GOT3 (cell line): ENCODE measurements at places on chromosomes 1 and 21.

- DNase-seq, result no peak
These were observed 20.8 kb upstream of the CCDC17 start for GRCh38 chr1:45644661-45645060.

DNA sequence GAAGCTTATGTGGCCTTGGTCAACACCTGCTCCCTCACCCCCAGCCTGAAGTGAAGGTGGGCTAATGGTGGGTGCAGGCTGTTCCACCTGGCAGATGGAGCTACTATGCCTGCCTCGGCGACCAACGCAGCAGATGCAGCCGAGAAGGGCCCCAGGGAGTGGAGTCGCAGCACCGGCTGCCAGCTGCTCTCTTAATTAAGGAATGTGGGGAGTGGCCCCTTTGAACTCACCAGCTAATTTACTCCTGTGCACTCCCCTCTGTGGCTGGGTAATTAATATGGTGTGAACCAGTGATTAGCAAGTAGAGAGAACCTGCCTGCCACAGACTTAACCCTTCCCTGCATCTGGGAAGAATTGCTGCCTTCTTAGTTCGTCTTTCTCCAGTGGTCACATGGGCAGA is 3.3 kb upstream of the SLAMF8 start:
- no peak for DNase-seq

- DNase-seq, result no peak
These were observed 6.9 kb downstream of the ACKR1 start for GRCh38 chr1:159211331-159212136.

- no peak for DNase-seq
These were observed 2.9 kb upstream of the WNT2B start for GRCh38 chr1:112505878-112506277.

GRCh38 chr1:109197158-109198042 is 16.3 kb upstream of the SARS1 start:
- peak; percentile 51 for DNase-seq

DNA sequence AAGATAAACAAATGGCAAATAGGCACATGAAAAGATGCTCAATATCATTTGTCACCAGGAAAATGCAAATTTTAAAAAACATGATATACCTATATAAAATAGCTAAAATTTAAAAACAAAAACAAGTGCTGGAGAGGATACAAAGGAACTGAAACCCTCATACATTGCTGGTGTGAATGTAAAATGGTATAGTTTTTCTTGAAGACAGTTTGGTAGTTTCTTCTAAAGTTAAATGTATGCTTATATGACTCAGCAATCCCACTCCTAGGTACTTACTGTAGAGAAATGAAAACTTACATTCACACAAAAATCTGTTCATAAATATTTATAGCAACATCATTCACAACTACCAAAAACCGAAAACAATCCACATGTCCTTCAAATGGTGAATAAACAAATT is 11.2 kb downstream of the TAF12 start:
- no peak for DNase-seq

DNA sequence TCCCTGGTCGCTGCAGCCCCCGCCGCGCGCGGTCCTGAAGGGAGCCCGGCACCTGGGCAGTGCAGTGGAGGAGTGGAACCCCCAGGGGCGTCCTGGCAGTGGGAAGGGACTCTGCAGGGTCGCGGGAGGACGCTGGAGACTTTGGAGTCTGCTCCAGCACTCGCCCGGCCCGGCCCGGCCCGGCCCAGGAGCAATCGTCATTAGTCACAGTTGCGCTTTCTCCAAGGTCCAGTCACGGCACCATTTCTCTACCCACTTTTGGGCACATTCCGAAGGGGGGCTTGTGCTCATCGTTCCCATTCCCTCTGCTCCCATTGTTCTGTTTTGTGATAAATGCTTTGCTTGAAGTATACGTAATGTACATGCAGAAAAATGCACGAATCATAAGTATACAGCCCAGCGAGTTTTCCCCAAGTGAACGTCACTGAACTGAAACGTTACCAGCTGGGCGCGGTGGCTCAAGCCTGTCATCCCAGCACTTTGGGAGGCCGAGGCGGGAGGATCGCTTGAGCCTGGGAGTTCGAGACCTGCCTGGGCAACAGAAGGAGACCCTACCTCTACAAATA is 999 bp downstream of the THAP3 start:
- DNase-seq, result no peak

- no peak for DNase-seq
These were observed 88.6 kb downstream of the DDAH1 start for GRCh38 chr1:85376356-85376755.

GRCh38 chr1:109243860-109244552 is 5.3 kb upstream of the CELSR2 start:
- DNase-seq, result no peak

DNA sequence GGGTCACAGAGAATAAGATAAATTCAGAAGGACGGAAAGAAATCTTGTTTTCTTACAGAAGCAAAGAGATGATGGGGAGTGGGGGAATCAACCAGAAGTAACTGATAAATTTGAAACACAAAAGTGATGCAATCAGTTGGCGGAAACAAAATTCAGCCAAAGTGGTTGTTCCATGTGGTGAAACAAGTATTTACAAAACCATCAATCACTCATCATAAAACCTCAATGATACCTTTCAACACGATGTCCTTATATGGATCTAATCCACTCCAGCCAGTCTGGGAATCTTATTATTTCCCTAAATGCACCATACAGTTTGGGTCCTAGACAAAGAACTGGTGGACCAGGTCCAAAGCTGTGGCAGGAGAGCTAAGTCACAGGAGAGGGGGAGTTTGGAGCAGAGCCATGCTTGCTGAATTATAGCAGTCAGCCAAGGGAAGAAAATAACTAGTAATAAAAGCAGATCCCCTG is 303.8 kb upstream of the LRRC7 start:
- DNase-seq, result no peak

DNA sequence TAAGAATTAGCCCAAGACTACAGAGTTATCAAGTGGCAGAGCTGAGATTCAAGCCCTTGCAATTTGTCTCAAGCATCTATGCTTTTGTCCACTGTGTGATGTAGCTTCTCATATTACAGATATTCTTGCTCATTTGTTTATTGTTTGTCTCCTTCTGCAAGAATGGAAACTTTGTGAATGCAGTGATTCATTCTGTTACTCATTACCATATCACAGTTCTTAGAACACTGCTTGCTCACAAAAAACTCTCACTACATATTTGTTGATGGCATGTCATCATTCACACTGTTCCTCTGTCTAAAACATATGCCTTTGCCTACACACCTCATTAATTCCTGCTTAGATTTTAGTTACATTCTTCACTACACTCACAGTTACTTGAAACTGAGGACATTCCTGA is 1198.9 kb downstream of the PLA2G4A start:
- DNase-seq, result no peak

- no peak for DNase-seq
These were observed 12.3 kb downstream of the FRRS1 start for GRCh38 chr1:99754055-99754626.

DNA sequence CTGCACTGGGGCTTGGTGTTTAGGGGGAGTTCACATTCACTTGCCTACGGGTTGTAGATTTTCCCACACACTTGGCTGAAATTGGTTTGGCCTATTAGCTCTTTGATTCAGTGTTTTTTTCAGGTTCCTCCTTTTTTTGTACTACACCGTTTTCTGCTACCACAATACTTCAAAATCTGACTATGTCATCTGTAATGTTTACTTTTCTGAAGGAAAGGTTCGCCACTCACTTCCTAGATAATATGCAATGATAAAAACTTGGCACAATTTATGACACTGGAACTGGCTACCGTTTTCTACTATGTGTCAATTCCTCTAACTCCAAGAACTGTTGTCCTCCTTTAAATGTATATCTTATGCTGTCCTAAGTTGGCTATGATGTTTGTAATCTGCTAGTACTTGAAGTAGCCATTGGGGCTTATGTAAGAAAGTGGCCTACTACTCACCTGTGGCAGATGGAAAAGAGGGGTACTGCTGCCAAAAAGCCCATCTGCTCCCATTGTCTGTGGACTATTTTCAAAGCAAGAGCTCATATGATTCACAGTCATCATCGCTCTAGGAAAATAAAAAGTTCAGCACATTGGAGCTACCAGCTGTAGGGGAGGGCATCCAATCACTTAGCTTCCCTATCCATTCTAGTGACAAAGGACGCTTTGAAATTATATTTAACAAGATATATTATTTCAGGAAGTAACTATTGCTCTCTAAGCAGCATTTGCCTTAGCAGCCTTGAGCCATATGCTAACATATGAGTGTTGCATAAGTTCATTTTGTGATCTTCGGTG is 42.4 kb upstream of the BACH1 start:
- DNase-seq, result no peak

DNA sequence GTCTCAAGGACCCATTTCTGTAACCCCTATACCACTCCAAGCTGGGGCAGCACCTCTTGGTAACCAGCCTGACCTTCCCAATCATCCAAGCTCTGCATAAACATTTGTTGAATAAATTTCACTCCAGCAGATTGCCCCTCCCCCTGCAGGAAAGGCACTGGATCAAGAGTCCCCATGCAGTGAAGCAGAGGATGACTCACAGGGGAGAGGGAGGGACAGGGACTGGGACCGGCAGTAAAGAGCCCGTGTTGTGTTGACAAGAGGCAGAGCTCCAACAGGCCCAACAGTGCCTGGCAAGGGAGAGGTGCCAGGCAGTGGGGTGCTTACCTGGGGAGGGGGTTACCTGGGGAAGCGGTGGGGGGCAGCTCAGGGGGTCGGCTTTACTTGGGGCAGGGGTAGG is 32.3 kb downstream of the SLC9A1 start:
- DNase-seq, result no peak

DNA sequence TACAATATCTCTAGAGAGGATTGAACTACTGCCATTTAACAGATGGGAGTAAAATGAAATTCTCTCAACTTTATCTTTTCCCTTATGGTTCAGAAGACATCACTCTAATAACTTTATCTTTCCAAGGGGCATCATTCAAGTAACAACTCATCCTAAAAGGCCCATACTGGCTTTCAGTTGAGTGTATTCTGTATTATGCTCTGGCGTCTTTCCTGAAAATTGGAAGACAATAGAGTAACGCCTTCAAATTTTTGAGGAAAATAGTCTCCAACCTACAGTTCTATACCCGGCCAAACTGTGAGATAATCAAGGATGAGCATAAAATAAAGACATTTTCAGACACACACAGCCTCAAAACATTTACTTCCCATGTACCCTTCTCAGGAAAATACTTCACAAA is 103.3 kb downstream of the RERE start:
- no peak for DNase-seq

GRCh38 chr1:185094761-185095160 is 49.4 kb downstream of the RNF2 start:
- DNase-seq, result no peak

DNA sequence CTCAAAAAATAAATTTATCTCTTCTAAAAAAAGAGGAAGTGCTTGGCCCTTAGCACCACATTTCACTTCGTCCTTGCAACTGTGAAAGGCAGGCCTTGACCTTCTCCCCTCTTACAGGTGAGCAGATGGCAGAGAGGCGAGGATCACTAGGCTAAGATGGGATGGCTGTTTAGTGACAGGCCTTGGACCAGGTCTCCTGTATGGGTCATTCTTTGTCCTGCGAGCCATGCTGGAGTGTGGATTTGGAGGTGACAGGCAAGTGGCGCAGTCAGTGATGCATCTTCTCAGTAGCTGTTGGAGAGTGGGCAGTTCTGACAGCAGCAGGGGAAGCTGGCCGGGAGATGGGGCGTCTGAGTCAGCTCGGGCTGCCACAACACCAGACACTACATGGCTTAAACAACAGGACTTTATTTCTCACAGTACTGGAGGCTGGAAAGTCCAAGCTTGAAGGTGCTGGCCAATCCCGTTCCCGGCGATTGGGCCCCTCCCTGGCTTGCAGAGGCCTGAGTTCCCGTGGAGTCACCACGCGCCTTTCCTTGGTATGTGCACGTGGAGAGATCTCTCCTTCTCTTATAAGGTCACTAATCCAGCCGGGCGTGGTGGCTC is 16.5 kb downstream of the SLC27A3 start:
- DNase-seq, result no peak

GRCh38 chr21:32001390-32001789 is 128.6 kb downstream of the HUNK start:
- no peak for DNase-seq

DNA sequence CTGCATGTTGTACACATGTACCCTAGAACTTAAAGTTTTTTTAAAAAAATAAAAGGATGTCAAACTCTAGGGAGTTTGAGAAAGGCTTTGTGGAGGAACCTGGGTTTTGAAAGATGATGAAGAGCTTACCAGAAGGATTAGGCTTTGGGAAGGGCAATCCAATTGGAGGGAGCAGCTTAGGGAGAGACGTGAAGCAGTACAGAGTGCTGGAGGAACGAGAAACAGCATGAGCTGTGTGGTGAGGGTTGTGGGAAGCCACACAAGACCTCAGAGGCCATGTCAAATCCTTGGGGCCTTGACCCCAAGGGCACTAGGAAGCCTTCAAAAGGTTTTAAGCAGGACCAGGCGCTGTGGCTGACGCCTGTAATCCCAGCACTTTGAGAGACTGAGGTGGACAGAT is 8.4 kb upstream of the KPNA6 start:
- DNase-seq, result no peak

DNA sequence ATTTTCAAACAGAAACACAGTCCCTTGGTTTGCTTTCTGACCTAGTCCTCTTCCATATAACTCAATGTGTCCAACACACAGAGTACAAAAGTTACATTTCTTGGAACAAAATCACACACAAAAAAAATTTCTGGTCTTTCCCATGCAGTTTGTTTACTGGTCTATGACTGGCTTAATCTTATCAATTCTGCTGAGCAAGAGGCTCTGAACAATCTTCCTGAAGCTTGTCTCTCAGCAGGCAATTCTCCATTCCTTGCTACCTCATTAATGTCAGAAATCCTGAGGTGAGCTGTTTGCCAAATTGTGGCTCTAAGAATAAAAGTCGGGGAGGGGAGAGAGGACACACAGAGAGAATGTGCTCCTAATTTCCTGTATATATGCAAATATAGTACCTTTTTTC is 423.6 kb downstream of the HLX start:
- DNase-seq, result no peak

DNA sequence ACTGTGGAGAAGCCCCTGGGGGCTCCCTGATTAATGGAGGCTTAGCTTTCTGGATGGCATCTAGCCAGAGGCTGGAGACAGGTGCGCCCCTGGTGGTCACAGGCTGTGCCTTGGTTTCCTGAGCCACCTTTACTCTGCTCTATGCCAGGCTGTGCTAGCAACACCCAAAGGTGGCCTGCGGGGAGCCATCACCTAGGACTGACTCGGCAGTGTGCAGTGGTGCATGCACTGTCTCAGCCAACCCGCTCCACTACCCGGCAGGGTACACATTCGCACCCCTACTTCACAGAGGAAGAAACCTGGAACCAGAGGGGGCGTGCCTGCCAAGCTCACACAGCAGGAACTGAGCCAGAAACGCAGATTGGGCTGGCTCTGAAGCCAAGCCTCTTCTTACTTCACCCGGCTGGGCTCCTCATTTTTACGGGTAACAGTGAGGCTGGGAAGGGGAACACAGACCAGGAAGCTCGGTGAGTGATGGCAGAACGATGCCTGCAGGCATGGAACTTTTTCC is 24.8 kb downstream of the PCSK9 start:
- DNase-seq, result no peak

DNA sequence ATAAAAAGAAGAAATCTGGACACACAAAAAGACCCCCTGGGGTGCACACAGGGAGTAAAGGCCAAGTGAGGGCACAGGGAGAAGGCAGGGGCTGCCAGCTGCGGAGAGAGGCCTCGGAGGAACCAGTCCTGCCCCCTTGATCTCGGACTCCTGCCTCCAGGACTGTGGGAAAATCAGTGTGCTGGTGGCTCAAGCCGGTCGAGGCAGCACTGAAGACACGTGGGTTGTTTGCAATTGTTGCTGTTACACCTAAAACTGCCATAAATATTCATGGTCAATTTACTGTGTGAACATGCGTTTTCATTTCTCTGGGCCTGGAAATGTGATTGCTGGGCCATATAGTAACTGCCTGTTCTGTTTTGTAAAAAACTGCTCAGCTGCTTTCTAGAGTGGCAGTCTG is 18.5 kb downstream of the IBA57 start:
- DNase-seq, result no peak

GRCh38 chr1:38074302-38074677 is 27.7 kb upstream of the POU3F1 start:
- no peak for DNase-seq
